Adrenal gland (tissue), 19 donors: ENCODE measurements at places on chromosomes 4 and X. TPM values are rescaled to one million over a fixed set of nuclear protein-coding genes. Genes with fewer than 3 reads are reported as not detected.

The KLF8 gene
- total RNA-seq, result 5.0 TPM

The RTL9 gene
- 0.08 TPM for total RNA-seq

The PDE6B gene
- not detected for total RNA-seq

The NDP gene
- total RNA-seq, result 0.87 TPM

The CENPI gene
- 1.0 TPM for total RNA-seq

The CXCR3 gene
- 0.39 TPM for total RNA-seq

The ZGRF1 gene
- total RNA-seq, result 2.3 TPM

The RHOH gene
- 1.8 TPM for total RNA-seq

The ZNF718 gene
- 7.6 TPM for total RNA-seq

The MAGEA9 gene
- total RNA-seq, result not detected

DNA sequence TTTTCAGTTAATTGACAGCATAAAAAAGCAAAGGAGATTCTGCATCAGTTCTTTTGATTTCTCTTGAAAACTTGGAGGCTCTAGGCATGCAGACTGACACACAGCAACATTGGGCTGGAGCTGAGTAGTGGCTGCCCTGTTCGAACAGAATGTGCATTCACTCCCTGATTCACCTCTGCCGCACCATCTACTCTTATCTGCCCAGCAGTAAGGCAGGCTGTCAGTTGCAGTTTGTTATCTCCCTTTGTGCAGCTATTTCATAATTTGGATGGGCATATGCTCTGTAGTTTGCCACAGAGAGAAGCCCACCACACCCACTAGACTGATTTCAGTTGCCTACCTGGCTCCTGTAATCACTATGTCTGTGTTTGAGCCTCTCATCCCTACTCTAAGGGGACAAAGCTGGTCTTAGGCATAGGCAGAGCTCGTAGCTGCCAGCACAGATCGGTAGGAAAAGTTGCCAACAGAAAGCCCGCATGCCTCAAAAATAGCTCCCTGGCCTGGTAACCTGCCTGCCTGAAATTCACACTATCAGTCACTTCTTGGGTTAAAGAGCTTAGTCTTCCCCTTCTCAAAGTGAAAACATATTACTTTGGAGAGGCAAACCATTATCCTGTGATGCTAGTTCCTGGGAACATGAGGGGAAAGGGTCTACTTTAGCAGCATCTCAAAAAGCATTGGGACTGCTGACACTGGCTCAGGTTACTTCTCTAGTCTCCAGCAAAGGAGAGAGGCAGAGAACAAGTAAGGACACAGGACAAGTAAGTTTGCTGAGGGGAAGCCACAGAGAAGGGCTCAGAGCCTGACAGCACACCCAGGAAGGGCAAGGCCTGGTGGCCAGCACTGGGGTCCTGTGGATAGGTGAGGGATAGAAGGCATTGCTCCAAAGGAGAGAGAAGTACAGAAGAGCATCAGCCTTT, 75.9 kb upstream of the TMEM164 start:
- H3K36me3 ChIP-seq, result no peaks in the 10 kb centered on the region
- H3K27me3 ChIP-seq, result peaks cover 12% of the 10 kb centered on the region
- no peak overlapping the region for H3K4me3 ChIP-seq
- H3K4me1 ChIP-seq, result no peaks in the 10 kb centered on the region

DNA sequence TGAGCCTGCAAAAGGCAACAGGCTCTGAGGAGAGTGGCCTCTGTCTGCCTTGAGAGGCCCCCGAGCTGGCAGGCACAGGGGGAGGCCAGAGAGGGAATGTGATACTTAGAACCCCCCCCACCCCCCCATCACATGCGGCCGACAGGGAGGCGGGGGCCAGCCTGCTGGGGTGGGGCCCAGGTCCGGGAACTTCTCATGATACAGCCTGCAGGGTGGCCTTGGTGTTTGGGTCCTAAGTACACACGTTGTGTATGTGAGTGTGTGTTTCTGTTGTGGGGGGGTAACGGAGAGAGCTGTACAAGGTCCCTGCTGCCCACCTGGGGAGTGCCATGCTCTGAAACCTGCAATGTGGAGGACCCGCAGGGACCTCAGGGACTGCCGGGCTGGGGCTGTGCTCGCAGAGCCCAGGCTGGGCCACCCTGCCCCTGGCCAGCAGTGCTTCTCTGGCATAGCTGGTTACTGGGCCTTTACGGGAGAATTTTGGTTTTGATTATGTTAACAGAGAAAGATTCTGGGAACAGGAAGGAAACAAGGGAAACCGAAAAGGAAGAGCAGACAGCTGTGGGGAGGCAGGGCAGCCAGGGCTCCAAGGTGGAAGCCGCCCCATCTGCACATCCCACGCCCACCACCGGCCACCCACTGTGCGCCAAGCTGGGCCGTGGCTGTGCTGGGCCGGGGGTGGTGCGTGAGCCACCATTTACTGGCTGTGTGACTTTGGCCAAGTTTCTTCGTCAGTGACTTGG, 19.9 kb downstream of the SH3BP2 start:
- no peaks in the 10 kb centered on the region for H3K36me3 ChIP-seq
- peaks cover 39% of the 10 kb centered on the region for H3K4me1 ChIP-seq
- no peak for DNase-seq
- H3K27me3 ChIP-seq, result no peaks in the 10 kb centered on the region

DNA sequence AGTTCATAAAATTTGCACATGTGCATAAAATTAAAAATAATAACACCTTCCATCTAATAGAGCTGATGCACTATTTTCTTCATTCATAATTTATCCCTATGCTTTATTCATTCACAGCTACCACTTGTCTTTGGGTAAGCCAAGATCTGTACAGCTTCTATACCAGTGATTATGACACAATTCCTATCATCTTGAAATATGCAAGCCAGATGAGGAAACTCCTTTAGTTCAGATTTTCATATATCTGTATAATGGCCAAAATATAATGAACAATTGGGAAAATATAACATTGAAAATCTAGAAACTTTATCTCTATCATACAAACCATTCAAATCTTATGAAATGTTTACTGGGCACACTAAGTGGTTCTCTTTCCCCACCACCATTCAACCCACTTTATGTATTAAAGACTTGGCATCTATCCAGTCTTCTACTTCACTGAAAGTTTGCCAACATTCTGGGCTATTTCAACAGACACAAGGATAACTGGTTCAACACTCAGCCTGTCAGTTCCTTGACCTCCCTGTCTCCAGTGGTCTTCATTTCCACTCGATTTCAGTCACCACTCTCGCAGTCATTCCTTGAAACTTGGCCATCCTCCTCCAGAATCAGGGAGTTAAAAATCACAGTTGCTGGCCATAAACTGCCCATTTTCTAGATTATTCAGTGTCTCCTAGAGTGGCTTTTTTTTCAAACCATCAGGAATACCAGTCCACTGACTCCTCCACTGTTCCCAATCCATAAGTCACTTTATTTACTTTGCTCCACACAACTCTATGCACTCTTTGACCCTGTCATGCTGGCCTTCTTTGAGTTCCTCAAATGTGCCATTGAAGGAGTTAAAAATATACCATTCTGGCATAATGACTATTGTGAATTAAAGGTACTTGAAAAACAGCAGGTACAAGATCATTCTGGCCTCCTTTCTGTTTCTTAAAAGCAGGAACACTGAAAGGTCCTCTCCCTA, 85.5 kb downstream of the CAMK2D start:
- no peak for DNase-seq
- H3K4me1 ChIP-seq, result peaks cover 20% of the 10 kb centered on the region
- H3K27ac ChIP-seq, result no peak overlapping the region
- no peak overlapping the region for H3K4me3 ChIP-seq
- H3K27me3 ChIP-seq, result no peaks in the 10 kb centered on the region
- H3K36me3 ChIP-seq, result no peaks in the 10 kb centered on the region

DNA sequence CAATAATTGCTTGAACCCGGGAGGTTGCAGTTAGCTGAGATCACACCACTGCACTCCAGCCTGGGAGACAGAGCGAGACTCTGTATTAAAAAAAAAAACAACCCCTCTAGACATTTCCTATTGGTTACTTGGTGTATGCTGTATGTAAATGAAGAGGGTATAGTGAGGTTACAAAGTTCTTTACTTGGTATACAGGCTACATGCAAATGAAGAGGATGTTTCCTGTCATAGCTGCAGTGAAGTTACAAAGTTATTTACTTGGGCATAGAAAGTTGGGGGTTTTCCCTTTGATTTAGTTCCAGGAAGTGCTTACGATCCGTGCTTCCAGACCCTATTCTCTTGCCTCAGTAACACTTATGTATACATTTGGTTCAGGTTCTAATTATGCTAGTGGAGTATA, 38.4 kb upstream of the CLNK start:
- DNase-seq, result no peak
- no peaks in the 10 kb centered on the region for H3K4me1 ChIP-seq
- H3K4me3 ChIP-seq, result no peak overlapping the region
- no peaks in the 10 kb centered on the region for H3K27me3 ChIP-seq
- no peak overlapping the region for H3K27ac ChIP-seq

DNA sequence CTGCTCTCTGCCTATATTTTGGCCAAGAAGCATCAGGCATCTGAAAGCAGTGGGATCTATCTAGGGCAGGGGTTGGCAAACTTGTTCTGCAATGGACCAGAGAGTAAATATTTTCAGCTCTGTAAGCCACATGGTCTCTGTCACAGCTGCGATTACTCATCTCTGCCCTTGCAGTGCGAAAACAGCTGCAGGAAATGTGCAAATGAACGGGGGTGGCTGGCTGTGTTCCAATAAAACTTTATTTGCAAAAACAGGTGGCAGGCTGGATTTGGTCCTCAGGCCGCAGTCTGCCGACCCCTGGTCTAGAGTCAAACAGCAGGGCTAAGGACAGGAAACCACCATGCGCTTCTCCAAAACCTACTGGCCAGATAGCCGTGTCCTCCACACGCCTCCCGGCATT, 48.6 kb downstream of the ACOX3 start:
- H3K36me3 ChIP-seq, result no peaks in the 10 kb centered on the region
- no peak overlapping the region for H3K4me3 ChIP-seq
- DNase-seq, result no peak
- H3K27me3 ChIP-seq, result no peaks in the 10 kb centered on the region

GRCh38 chr4:102196221-102196620, 149.1 kb downstream of the SLC39A8 start:
- no peak overlapping the region for H3K27ac ChIP-seq
- no peaks in the 10 kb centered on the region for H3K36me3 ChIP-seq
- H3K4me1 ChIP-seq, result no peaks in the 10 kb centered on the region
- no peak overlapping the region for H3K4me3 ChIP-seq
- DNase-seq, result no peak
- no peaks in the 10 kb centered on the region for H3K27me3 ChIP-seq

- no peaks in the 10 kb centered on the region for H3K4me1 ChIP-seq
- peaks cover 17% of the 10 kb centered on the region for H3K27me3 ChIP-seq
- no peaks in the 10 kb centered on the region for H3K36me3 ChIP-seq
- no peak overlapping the region for H3K4me3 ChIP-seq
- no peak for DNase-seq
Observed at GRCh38 chrX:39491548-39492297, 606.0 kb downstream of the BCOR start.

DNA sequence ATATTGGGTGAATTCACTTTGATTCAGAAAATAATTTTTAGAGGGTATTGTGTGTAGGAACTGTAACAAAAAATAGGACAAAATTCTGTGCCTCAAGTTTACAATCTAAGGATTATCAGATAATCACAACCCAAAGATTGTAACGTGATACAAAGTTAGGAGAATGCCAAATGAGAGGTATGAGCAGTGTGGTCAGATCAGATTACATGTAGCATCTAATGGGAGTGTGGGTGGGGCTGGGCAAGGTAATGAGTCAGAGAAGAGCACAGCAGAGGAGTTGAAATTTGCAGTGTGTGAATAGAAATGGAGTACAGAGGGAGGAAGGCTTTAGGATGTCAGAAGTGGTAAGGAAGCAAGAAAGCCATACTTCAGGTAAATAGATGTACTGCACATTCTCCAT, 103.4 kb upstream of the TEX13A start:
- H3K27ac ChIP-seq, result no peak overlapping the region
- DNase-seq, result no peak
- no peaks in the 10 kb centered on the region for H3K4me1 ChIP-seq
- H3K27me3 ChIP-seq, result peaks cover 4% of the 10 kb centered on the region
- H3K4me3 ChIP-seq, result no peak overlapping the region

- H3K4me1 ChIP-seq, result no peaks in the 10 kb centered on the region
- DNase-seq, result no peak
- no peaks in the 10 kb centered on the region for H3K36me3 ChIP-seq
- H3K4me3 ChIP-seq, result no peak overlapping the region
Observed at GRCh38 chr4:7147661-7148310, 44.6 kb upstream of the SORCS2 start.

DNA sequence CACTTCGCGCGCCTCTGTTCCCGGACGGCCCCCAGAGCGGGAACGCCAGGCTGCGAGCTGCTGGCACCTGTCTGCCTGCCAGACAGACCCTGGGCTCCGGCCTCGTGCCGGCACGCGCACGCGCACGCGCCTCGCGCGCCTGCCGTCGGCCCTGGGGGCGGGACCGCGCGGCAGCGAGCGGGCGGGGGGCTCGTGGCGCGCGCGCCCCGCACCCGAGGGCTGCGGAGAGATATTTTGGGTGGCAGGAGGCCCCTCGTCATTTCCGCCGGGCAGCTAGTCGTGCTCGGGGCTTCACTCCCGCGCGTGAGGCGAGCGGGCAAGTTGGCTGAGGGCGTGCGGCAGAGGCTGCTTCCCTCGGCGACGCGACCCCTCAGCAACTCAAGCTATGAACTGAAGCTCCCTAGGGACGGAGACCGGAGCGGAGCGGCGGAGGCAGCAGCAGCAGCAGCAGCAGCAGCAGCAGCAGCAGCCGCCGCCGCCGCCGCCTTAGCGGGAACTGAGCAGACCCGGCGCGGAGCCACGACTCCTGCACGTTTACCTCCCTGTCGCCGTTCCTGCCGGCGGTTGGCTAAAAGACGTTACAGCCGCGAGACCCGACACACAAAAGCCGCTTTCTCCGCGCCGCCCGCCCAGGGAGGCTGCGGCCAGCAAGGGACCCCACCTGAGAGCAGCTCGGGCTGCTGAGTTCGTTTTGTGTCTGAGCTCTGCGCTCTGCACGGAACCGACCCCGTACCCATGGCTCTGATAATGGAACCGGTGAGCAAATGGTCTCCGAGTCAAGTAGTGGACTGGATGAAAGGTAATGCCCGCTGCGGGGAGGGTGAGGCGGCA, at the start of gene CNKSR2:
Gene CNKSR2, plus strand, starts transcription at position 256 of the 831 bp plus-strand sequence. Its CDS starts 480 bp downstream, at position 736.
- no peak within 1 kb of the TSS for H3K4me3 ChIP-seq
- peak; percentile 8 for DNase-seq
- H3K4me1 ChIP-seq, result no peaks in the 10 kb centered on the region
- no peaks in the 10 kb centered on the region for H3K36me3 ChIP-seq

- no peaks in the 10 kb centered on the region for H3K27me3 ChIP-seq
- DNase-seq, result no peak
- no peaks in the 10 kb centered on the region for H3K36me3 ChIP-seq
Observed at GRCh38 chr4:139508581-139509237, 47.3 kb downstream of the SETD7 start.

DNA sequence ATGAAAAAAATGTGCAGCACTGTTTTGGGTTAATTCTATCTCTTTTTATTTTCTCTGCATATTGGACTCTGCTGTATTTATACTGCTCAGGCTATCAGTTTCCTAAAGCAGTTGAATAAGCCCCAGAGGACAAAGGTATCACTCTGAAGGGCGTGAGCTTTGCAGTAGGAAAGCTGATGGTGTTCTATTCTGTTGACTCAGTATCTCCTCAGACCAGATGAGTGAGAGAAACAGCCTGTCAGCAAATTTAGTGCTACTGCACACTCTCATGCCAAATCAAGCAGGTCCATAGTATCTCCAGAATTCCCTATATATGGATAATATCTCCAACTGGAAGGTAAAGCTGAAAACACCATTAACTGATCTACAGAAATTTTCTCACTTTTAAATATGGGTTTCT, 132.3 kb upstream of the UGT8 start:
- no peaks in the 10 kb centered on the region for H3K27me3 ChIP-seq
- no peak overlapping the region for H3K27ac ChIP-seq
- H3K4me3 ChIP-seq, result no peak overlapping the region
